ENCODE measurements at places on chromosomes 6 and 20.
A peak's percentile ranks its signal among the peaks of the same experiment; 100 is the strongest.

DNA sequence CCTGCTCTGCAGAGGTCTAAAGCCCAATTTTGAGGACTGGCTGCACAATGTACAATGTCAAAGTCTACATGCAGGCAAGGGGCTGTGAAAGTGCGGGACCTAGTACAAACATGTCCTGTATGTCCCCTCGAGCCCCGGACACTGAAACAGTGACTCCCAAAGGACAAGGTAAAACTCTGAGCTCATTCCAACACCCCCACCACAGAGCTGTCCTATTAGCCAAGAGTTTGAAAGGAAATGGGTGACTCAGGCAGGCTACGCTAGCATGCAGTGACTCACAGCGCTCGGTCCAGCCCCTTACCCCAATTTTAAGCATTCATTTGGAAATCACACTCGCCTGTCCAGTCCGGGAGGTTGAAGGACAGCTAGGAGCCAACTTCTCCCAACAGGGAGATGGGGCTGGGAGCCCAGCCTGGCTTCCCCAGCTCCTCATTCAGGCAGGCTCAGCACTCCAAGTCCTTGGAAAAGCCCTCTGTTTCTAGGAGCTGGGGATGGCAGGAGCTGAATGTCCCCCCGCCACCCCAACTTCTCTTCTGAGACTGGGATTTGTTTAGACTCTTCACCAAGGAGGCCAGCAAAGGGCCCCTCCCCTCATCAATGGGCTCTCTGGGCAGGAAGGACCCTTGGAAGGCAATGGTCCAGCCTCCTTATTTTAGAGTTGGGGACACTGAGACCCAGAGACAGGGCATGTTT, 3.9 kb downstream of the SDC4 start:
- DNase-seq, result no peak

DNA sequence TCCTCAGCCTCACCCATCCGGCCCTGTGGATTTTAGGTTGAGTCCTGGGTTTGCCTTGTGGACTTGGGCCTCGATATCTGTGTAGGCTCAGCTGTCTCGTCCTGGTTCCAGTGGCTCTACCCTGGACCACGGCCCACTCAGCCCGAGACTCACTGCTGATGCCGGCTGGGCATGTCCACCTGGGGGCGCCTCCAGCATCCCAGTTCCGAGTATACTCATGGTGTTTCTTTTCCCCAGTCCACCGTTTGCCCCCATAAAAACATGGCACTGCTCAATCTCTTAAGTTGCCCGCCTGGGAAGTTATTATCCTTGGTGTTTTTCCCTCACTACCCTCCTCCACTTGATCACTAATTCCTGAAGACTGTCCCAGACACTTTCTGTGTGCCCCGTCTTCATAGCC, 99.1 kb downstream of the ARID1B start:
- no peak for DNase-seq

DNA sequence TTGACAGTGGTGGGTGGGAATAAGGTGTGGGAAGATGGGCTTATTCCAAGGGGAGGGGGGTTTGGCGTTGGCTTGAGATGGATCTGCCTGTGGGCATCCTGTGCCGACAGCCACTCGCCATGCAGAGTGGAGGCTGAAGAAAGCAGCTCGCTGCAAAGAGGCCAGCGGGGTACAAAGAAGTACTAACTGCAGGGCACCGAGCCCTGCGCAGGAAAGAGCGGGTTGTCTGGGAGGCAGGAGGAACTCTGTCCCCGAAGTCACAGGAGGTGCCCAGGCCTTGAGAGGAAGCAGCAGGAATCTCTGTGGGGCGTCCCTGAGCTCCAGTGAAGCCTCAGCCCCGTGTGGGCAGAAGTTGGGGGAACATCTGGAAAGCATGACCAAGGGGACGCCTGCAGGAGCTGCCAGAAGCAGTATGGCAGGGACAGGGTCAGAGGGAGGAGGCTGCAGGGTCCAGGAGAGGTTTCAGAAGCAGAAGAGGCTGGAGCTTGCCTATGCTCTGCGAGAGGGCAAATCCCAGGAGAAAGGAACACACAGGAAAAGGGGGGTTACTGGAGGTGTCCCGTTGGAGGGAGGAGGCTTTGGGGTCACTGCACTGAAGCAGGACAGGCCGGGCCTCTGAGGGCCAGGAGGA, 77.2 kb downstream of the THBS2 start:
- DNase-seq, result no peak

DNA sequence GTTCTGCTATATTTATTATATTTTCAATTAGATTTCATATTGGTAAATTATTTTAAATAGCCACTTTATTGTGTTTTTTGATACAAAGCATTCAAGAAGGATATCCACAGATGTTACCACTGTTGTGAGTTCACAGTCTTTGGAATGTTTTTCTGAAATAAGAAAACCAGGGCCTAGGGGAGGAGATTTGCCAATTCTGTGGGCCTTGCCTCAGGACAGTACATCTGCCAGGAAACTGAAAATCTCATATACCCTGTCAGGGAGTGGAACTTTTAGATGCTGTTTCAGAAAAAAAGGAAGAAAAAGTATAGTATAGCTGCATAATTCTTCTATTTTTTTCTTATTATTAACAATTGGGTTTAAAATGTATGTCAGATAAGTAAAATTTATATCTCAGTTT, 995.9 kb upstream of the ADGRB3 start:
- DNase-seq, result no peak

DNA sequence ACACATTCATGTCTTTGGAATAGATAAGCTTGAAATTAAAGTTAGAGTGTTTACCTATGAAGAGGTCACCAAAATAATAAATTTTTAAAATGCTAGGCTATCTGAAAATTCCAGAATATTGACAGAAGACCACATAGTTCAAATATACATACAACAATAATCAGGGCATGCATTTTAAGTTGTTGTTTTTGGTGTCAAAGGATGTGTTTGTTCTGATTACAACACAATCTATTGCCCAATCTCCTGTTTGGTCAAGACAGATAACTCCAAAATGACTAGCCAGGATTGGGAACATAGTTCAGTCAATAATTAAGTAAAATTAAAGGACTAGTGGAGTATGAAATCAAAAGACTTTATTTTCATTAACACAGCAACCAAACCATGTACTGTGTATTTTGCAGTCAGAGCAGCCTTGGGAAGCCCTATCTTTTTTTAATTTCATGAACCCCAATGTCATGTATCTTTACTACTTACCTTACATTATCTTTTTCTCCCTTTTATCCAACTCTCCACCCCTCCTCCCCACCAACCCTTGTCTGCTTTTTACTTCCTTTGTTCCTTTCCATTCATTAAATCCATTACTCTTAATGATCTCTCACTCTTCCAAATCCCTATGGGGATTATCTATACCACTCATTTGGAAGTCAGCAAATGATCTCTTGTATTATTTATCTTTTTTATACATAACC, 111.2 kb downstream of the CDK19 start:
- no peak for DNase-seq

GRCh38 chr20:48015943-48016723, 230.9 kb upstream of the SULF2 start:
- DNase-seq, result no peak

DNA sequence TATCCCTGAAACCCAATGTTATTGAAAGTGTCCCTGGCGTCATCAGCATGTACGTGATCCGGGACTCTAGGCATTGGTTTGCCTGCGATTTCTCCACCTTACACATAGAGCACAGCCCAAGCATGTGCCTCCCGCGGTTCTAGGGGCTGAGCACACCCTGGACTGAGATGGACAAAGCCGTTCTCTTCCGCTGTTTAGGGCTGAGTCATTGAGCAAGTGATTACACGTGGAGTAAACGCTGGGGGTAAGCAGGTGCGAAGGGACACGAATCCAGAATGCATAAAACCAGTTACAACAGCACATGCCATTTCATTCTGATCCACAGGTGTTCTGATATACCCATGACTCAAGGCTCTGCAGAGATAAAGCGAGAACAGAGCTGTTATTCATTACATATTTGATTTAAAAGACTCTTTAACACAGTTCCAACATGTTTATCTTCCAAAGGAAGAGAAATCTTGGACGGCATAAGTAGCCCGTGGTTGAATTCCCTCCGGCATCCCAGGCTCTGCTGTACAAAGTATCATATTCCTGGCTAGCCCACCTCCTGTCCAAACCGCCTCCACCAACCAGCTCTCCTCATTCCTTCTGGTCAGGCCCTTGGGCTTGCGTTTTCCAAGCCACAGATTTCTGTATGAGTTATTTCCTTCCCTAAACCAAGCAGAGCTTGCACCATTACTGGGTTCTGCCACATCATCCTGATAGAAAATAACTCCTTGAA, 36.1 kb upstream of the THBS2 start:
- no peak for DNase-seq

- no peak for DNase-seq
Measured at GRCh38 chr6:3948866-3949265, 99.7 kb downstream of the FAM50B start.

- DNase-seq, result no peak
Measured at GRCh38 chr20:40868551-40869217, 159.9 kb upstream of the TOP1 start.

- no peak for DNase-seq
Measured at GRCh38 chr6:105607636-105608621, 205.0 kb upstream of the PREP start.

GRCh38 chr6:27693766-27694546, 218.2 kb downstream of the OR2B2 start:
- DNase-seq, result no peak

- DNase-seq, result no peak
Measured at GRCh38 chr6:93675856-93676417, 256.6 kb upstream of the EPHA7 start.

DNA sequence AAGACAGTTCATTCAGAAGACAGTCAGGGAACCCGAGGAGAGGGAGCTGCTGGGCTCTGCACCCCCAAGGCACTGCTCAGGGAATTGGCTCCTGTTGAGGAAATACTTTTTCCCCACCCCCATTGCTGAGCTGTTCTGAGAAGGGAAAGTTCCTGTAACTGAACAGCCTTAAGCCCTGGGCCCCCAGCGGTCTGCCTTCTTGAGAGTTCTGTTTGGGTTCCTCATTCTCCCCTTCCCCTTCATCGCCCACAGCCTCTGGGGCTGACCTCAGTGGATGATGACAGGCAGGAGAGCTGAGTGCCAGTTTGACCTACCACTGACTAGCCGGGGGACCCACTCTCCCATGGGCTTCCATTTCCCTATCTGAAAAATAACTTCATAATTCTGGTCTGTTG, 10.7 kb downstream of the HCK start:
- no peak for DNase-seq

DNA sequence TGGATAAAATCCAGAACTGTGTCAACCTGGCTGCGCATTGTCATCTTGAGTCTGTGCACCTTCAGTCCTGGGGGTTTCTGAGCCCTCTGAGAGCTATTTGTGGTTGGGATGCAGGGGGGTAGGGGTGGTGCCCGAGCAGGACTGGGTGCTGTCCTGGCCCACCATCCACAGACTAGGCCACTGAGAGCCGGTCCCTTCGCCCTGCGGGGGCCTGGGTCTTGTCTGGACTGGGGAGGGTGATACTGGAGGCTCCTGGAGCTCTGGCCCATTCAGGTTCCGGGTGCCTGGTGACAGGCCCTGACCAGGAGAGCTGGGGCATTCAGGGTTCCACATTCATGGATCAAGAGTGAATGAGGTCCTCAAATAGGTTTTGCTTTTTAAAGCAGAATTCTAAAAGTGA, 20.9 kb downstream of the SPDEF start:
- DNase-seq, result no peak

- no peak for DNase-seq
Measured at GRCh38 chr20:38108986-38109541, 56.0 kb downstream of the TGM2 start.

DNA sequence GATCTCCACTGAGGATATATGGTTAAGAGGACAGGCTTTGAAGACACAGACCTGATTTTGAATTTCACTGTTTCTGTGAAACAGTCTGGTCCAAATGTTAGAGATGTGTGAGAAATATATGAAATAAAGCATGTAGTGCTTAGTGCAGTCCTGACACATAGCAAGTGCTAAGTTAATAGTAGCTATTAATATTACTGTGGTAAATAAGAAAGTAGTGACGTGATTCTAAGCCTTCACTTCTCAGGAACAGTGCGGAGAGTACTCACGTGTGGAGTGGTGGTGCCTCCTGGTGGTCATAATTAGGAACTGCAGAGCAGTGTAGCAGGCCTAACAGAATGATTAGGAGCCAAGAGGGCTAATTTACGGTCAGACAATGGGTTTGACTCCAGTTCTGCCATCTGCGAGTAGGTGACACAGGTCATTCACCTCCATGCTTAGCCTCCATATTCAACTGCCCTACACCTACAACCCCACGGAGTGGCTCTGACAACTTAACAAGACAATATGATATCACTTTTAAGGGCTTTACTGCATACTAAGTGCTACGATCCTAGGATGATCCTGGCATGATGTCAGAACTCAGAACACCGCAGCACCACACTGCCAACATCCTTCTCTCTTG, 106.2 kb downstream of the JPH2 start:
- peak; percentile 48 for DNase-seq

DNA sequence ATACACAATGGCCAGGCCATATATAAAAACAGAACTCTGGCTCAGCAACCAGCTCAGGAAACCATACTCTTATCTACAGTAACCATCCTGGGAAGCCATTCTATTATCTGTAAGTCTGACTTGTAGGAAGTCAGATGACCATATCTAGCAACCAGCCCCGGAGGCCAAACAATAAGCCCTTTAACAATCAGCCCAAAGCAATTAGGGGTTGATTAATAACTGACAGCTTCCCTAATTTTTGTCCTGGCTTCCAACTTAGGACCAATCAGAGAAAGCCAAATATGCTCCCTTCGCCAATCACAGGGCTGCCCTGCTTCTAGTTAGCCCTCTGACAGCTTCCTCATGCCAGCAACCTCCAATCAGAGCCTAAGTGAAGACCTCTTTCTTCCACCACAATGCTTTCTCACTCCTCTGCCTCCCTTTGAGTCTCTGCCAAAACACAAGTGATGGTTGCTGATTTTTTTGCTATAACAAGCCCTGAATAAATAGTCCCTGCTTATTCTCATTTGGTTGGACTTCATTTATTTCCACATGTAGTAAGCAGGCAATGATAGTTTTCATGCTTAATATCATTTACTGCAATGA, 37.8 kb upstream of the STXBP5 start:
- no peak for DNase-seq

DNA sequence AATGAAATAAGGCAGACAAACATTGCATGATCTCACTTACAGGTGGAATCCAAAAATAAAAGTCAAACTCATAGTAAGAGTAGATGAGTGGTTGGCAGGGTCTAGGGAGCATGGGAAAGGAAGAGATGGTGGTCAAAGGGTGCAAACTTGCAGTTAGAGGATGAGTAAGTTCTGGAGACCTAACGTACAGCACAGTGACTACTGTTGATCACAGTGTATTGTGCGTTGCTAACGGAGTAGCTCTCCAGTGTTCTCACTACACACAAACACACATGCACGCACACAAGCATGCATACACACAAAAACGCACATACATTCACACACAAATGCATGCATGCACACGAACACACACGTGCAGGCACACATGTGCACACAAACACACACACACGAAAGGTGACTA, 54.9 kb downstream of the LY86 start:
- no peak for DNase-seq

- DNase-seq, result no peak
Measured at GRCh38 chr20:3390759-3391425, 16.6 kb downstream of the DNAAF9 start.

- DNase-seq, result no peak
Measured at GRCh38 chr20:51104960-51105920, 82.3 kb upstream of the KCNG1 start.

Data from stimulated activated CD8-positive, alpha-beta memory T cell treated with anti-CD3 and anti-CD28 coated beads, Interleukin-4, amount 100 ng/mL, for 1 hour (primary cell).